ENCODE measurements at places on chromosomes 4 and X. TPM values are rescaled to one million over a fixed set of nuclear protein-coding genes. Genes with fewer than 3 reads are reported as not detected.

EVC gene
- total RNA-seq, result 19.9 TPM

PF4V1 gene
- total RNA-seq, result not detected

WAS gene
- 0.48 TPM for total RNA-seq

IGSF1 gene
- 0.48 TPM for total RNA-seq

NXF2 gene
- not detected for total RNA-seq

RBM10 gene
- 49.0 TPM for total RNA-seq

RPL9 gene
- 4,418 TPM for total RNA-seq

C4orf51 gene
- total RNA-seq, result not detected

NRK gene
- total RNA-seq, result 16.9 TPM

SFRP2 gene
- 15.9 TPM for total RNA-seq

KLKB1 gene
- not detected for total RNA-seq

ZNF157 gene
- total RNA-seq, result under 0.01 TPM

TMEM35A gene
- total RNA-seq, result 22.0 TPM

ACOT9 gene
- 27.1 TPM for total RNA-seq

UGT2B10 gene
- total RNA-seq, result not detected

AMBN gene
- total RNA-seq, result not detected

NPFFR2 gene
- total RNA-seq, result not detected

CT45A10 gene
- total RNA-seq, result not detected

NSD2 gene
- 27.1 TPM for total RNA-seq

AWAT2 gene
- total RNA-seq, result not detected

KLHL4 gene
- total RNA-seq, result 0.56 TPM

ADH6 gene
- total RNA-seq, result not detected

FGF16 gene
- 0.13 TPM for total RNA-seq

CRMP1 gene
- total RNA-seq, result 16.0 TPM

ERVMER34-1 gene
- total RNA-seq, result 0.13 TPM

CC2D2A gene
- 17.8 TPM for total RNA-seq

TLR2 gene
- 0.08 TPM for total RNA-seq

TCEAL9 gene
- 90.5 TPM for total RNA-seq

LRIT3 gene
- total RNA-seq, result not detected

LAMP2 gene
- 147 TPM for total RNA-seq

SPANXN3 gene
- total RNA-seq, result not detected

GPRASP2 gene
- 13.4 TPM for total RNA-seq

PRRG1 gene
- 20.0 TPM for total RNA-seq

CENPI gene
- total RNA-seq, result 6.5 TPM

RPA4 gene
- total RNA-seq, result 0.72 TPM

PNMA5 gene
- not detected for total RNA-seq

ADGRG4 gene
- not detected for total RNA-seq

ZMAT1 gene
- not detected for total RNA-seq
